ENCODE measurements at places on chromosomes 7 and 10.

GRCh38 chr7:28957751-28958234, 337 bp downstream of the TRIL start:
- no peak for DNase-seq

- no peak for DNase-seq
Measured at GRCh38 chr10:114340816-114341215, 63.5 kb downstream of the AFAP1L2 start.

DNA sequence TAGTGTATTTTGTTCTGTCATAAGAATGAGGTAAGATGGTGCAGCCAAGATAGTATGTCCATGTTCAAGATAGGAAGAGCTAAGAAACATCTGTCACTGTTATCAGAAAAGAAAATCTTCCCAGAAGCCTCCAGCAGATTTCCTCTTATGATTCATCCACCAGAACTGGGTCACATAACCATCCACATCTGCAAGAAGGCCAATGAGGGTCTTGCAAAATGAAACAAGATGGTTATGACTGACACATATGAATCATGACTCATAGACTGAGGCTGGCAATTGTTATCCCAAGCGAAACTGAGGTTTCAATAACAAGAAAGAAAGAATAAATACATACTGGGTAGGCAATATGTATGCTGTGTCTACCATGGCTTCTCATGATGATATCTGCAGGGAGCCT, 30.3 kb downstream of the CCNJ start:
- no peak for DNase-seq

- DNase-seq: no peak
Measured at GRCh38 chr7:22286436-22286835, 70.5 kb downstream of the RAPGEF5 start.

GRCh38 chr7:70472601-70473237, 659.2 kb upstream of the GALNT17 start:
- no peak for DNase-seq

GRCh38 chr10:36362257-36362656, 720.2 kb upstream of the FZD8 start:
- DNase-seq: no peak

DNA sequence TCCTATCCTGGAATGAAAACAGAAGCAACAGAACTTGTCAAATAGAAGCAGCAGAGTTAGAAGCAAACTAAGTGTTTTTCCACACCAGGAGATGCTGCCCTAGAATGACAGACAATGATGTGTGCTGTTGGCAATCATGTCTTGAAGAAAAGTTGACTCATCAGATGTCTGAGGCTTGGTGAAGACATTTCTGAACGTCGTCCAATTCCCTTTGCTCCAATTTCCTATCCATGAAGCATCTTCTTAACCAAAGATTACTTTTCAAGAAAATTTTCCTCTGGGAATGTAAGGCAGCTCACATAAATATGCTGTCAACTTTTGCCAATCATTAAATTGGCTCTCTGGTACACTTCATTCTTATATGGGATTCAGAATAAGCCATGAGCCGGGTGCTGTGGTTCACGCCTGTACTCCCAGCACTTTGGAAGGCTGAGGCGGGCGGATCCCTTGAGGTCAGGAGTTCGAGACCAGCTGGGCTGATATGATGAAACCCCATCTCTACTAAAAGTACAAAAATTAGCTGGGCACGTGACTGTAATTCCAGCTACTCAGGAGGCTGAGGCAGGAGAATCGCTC, 34.6 kb downstream of the MALSU1 start:
- no peak for DNase-seq

- no peak for DNase-seq
Measured at GRCh38 chr7:69775231-69775771, 177.0 kb downstream of the AUTS2 start.

DNA sequence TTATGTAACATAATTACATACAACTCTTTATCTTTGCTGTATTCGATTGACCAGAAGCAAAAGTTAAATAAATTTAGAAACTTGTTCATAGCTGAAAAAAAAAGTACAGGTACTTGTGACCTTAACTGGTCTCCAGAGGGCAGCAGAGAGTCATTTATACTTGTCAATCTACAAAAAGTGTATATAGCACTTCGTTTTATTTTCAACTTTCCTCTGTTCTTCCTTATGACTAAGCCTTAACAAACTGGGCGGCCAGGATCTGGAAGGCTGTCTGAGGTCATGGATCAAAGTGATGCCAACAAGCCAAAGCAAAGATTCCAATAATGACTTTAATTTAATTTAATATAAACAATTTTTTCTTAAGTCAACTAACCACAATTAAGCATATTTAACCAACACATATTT, 29.8 kb downstream of the C10orf67 start:
- DNase-seq: no peak

DNA sequence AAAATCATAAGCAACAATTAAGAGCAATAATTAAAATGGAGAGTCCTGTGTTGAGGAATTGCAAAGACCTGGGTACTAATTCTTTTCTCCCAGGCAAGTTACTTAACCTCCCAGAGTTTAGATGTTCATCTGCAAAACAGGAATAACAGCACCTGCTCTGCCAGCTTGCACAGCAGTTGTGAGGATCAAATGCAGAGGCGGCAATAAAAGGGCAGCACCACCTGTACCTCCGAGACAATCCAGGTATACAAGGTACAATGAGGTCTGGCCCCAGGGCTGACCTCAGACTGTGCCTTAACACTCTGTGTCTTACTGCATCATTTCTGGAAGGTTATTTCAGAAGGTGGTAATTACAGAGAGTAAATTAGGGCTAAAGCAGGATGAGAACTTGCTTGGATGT, 14.5 kb upstream of the FAM204A start:
- no peak for DNase-seq

- no peak for DNase-seq
Measured at GRCh38 chr10:130463876-130464364, 327.7 kb downstream of the GLRX3 start.

GRCh38 chr7:124881981-124882380, 47.6 kb downstream of the POT1 start:
- no peak for DNase-seq

DNA sequence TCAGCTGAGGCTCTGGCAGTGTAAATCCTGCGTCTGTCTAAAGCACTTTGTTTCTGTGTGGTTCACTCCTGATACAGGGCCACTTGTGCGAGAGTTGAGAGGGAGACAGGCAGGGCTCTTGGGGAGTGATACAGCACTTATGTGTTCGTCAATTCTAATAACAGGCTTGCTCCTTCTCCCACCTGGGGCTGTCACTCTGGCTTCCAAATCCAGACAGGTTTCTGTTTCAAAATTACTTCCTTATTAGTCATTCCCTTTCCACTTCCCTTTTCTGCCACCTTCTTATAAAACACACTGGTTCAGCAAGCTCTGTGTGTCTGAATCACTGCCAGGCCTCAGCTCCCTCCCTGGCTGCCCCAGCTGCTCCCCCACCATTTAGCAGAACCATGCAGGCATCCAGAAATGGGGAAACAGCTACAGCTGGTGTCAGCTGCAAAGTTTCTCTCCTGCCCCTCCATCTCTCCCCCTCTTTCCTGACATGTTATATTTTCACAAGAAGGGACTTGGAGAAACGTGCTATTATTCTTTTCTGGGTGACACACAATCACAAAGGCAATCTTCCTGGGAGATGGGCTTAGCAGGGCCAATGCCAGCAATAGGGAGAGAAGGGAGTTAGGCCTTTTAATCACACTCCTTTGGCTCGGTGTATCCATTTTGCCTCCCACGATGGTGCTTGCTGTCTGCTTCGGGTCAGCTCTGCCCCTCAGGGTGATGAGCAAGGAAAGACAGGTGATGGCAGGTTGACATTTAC, 58.4 kb upstream of the ZNRF2 start:
- peak; percentile 88 for DNase-seq

- DNase-seq: no peak
Measured at GRCh38 chr7:36673703-36674102, 50.6 kb downstream of the AOAH start.

GRCh38 chr7:129394982-129395914, 39.0 kb upstream of the STRIP2 start:
- DNase-seq: no peak

- no peak for DNase-seq
Measured at GRCh38 chr7:135957627-135958026, 19.5 kb downstream of the MTPN start.

GRCh38 chr7:136869991-136870865, 1.8 kb downstream of the CHRM2 start:
- no peak for DNase-seq

DNA sequence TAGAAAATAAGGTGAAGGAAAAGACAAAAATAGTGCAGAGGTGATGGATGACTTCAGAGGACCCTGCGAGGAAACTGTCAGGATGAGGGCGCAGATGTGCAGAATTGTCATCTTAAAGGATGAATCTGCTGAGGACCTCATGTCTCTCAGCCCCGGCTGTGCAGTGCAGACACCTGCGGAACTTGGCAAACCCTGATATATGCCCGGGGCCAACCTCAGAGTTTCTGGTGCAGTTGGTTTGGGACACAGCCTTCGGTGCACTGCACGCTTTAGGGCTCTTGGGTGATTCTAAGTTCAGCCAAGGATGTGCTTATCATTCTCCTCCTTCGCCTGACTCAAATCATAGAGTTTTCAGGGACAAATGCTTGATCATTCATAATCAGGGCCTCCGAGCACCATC, 310.1 kb downstream of the TCERG1L start:
- no peak for DNase-seq

DNA sequence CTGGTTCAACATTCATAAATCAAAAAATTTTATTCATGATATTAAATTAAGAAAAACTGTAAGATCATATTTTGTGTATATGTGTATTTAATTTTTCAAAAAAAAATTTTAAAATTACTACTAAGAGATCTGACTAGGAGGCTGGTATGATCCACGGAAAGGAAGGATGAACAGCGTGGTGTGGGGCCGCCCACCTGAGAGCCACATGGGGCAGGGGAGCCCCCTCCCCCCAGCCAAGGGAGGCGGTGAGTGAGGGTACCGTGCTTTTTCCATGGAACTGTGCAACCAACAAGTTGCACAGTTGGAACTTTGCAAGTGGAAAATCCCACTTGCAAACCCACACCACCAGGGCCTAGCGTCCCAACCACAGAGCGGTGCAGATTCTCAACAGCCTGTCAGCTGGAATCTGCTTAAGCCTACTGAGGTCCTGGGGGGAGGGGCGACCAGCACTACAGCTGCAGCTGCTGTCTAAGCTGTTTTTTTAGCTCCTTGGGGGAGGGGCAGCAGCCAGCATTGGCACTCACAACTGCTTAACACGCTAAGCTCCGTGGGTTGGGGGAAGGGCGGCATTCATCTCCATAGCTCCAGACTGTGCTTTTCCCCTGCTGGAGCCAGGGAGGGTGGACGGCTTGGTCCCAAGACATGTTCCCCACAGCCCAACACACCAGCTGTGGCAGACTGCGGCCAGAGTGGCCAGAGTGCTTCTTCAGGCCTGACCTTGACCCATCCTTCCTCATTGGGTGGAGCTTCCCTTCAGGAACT, 94.2 kb upstream of the IGFBP3 start:
- no peak for DNase-seq

- DNase-seq: no peak
Measured at GRCh38 chr10:85868627-85869499, 497.7 kb downstream of the GRID1 start.

DNA sequence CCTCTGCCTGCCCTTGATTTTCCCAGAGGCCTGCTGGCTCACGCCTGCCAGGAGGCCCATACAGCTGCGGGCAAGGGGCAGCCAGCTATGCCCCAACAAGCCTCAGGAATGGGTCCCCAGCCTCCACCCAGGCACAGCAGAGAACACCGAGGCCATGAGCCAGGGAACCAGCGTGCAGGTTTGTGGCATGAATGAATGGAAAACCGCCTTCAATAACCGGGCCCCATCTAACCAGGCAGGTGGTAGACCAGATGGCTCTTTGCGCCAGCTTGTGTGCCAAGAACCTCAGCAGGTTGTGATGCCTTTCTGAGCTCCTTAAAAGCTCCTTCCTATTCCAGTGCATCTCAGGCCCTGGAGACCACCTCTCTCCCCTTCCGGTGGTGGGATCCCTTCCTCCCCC, 50.2 kb downstream of the ELFN1 start:
- no peak for DNase-seq

- no peak for DNase-seq
Measured at GRCh38 chr7:13117103-13117502, 429.7 kb downstream of the ARL4A start.

- no peak for DNase-seq
Measured at GRCh38 chr7:100588438-100588837, 2.3 kb downstream of the FBXO24 start.

GRCh38 chr10:109588259-109588658, 335.1 kb downstream of the XPNPEP1 start:
- DNase-seq: no peak

GRCh38 chr7:37757563-37757962, 74.0 kb downstream of the GPR141 start:
- no peak for DNase-seq

DNA sequence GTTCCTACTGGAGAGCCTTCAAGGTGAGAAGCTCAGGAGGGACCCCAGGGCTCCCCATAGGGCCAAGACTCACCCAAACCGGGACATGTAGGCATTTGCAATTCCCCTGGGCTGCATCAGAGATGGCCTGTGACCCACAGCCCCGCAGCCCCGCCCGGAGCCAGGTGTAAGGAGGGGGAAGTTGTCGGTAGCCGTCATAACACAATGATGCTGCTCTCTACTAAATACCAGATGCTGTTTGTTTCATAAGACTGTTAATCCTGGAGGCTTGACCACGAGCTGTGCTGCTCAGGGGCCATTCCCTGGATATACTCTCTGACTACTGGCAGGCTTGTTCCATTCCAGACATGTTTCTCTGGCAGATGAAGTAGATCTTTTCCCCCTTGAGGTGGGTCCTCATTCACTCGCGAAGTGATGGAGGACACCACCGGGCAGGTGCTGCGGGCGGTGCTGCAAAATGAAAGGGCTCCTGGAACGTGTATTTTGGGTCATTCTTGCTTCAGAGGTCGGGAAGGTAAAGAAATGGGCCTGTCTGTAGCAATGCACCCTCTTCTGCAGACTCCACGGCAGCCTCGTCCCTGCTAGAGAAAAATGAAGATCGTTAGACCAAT, 61.1 kb downstream of the MKI67 start:
- DNase-seq: no peak

DNA sequence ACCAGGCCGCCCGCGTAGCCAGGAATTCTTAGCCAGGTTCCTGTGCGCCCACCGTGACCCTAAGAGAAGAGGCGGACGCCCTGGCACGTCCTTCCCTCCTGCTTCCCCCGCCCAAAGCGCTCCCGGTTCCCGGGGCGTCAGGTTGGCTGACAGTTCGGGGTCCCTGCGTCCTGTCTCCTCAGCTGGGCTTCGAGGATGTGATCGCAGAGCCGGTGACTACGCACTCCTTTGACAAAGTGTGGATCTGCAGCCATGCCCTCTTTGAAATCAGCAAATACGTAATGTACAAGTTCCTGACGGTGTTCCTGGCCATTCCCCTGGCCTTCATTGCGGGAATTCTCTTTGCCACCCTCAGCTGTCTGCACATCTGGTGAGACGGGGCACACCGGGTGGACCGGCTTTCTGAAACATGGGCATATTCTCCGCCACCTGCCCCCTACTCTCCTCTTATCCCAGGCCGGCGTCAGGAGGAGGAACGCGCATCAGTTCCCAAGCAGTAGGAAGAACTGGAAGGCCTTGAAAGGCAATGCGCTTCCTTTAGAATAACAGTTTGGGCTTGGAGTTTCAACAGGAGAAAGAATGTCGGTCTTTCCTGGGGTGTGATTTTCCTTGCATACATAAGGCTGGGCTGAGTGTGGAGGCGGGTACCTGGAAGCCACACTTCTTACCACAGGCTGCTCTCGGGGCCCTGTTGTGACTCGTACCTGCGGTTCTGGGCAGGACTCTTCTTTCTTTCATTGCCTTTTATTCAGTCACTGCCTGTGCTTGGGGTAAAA, 728 bp downstream of the CAV2 start:
- DNase-seq: no peak
